Activated T-helper 1 cell treated with anti-CD3 and anti-CD28 coated beads, Interleukin-12 subunit alpha, Interleukin-12 subunit beta, Interleukin-2, Interleukin-4 antibody, amounts not matched to agents 30 ng/mL and 10 ng/mL and 1 ng/mL, durations not matched to agents 14 hours and 24 hours and 36 hours (primary cell): ENCODE measurements at places on chromosomes 6 and 20. TPM values are rescaled to one million over a fixed set of nuclear protein-coding genes. Genes with fewer than 3 reads are reported as not detected.

The UNC5CL gene
- total RNA-seq: 0.93 and 0.99 TPM in 2 replicates

The VPS52 gene
- 59.8 and 63.5 TPM in 2 replicates for total RNA-seq

The GRM4 gene
- total RNA-seq: not detected in 2 replicates

- DNase-seq: no peak
Observed at GRCh38 chr20:63295422-63295821, 2.4 kb downstream of the COL20A1 start.

GRCh38 chr6:155171747-155172449, 91.9 kb upstream of the CLDN20 start:
- DNase-seq: no peak
